K562 (cell line): ENCODE measurements at places on chromosomes 12 and 14. TPM values are rescaled to one million over a fixed set of nuclear protein-coding genes. Genes with fewer than 3 reads are reported as not detected.

GRCh38 chr12:116943419-116944372 lies 32.9 kb downstream of the FBXW8 start:
- H3K27me3 ChIP-seq = no peaks in the 10 kb centered on the region
- H3K36me3 ChIP-seq = peaks cover 14% of the 10 kb centered on the region; the same call in 2 of the 3 replicates
- 0 out of 3 replicates have a peak, but pooled peaks cover 3% of the 10 kb centered on the region for H3K4me1 ChIP-seq
- no peak overlapping the region for H3K4me3 ChIP-seq
- DNase-seq = no peak
- H3K27ac ChIP-seq = no peak overlapping the region

- no peaks in the 10 kb centered on the region; the same call in 2 of the 3 replicates for H3K27me3 ChIP-seq
- H3K27ac ChIP-seq = no peak overlapping the region
- H3K36me3 ChIP-seq = peaks cover 27% of the 10 kb centered on the region; the same call in 2 of the 3 replicates
- peak; percentile 3 for DNase-seq
- H3K4me1 ChIP-seq = peaks cover 7% of the 10 kb centered on the region; the same call in 2 of the 3 replicates
Measured at GRCh38 chr12:6773590-6774351, 1.5 kb downstream of the LAG3 start.

The TMTC2 gene
- 0.55 and 0.58 TPM in 2 replicates for total RNA-seq

The ACSS3 gene
- 0.36 and 0.40 TPM in 2 replicates for total RNA-seq

The C12orf50 gene
- not detected in 2 replicates for total RNA-seq

- H3K27ac ChIP-seq = peak overlapping the region; percentile 94
- H3K4me3 ChIP-seq = peak overlapping the region; percentile 78
- H3K4me1 ChIP-seq = peaks cover 14% of the 10 kb centered on the region; the same call in 2 of the 3 replicates
- DNase-seq = peak; percentile 42
- peaks cover 48% of the 10 kb centered on the region for H3K36me3 ChIP-seq
Measured at GRCh38 chr14:23033251-23033727, 1.4 kb downstream of the PSMB5 start.

The MIA2 gene
- total RNA-seq = 10.4 and 12.8 TPM in 2 replicates

DNA sequence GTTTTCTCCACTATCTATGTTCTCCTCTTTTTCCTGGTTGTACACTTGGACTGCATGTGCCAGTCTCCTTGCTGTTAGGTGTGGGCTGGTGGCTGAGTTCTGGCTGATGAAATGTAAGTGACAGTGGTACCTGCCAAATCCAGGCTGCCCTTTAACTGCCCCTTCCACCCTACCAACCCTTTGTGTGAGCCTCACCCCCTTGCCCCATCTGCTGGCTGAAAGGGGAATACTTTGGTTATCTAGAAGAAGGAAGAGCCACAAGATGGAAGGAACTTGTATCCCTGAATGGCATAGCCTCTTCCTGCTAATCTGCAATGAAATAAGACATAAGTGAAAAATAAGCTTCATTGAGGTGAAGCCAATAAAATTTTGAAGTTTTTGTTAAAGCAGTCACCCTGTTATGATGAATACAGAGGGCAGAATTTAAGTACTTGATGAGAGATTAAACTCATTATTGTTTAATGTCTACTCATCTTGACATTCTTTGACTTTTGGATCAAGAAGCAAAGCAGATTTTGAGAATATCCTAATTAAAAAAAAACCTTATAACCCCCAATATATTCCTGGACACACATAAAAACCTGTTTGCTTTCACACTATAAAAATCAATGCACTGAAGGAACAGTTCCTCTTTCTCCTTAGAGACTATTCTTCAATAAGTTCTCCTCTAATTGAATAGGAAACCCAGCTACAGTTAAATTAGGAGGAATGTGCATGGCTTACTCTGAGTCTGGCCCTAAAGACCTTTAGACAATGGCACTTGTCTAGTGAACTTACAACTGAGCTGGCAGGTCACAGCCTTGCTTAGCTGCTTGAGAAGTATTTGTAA lies 262.6 kb upstream of the BTG1 start:
- no peak overlapping the region for H3K4me3 ChIP-seq
- H3K27me3 ChIP-seq = no peaks in the 10 kb centered on the region
- H3K4me1 ChIP-seq = peaks cover 20% of the 10 kb centered on the region; the same call in 2 of the 3 replicates
- H3K27ac ChIP-seq = no peak overlapping the region
- no peaks in the 10 kb centered on the region for H3K36me3 ChIP-seq
- DNase-seq = peak; percentile 70

GRCh38 chr14:22333422-22334274 lies 255.4 kb downstream of the DAD1 start:
- H3K27me3 ChIP-seq = no peaks in the 10 kb centered on the region
- no peaks in the 10 kb centered on the region; the same call in 1 of the 2 replicates for H3K4me1 ChIP-seq
- H3K27ac ChIP-seq = peak overlapping the region; percentile 65; the same call in 1 of the 3 replicates
- H3K36me3 ChIP-seq = no peaks in the 10 kb centered on the region

- peaks cover 3% of the 10 kb centered on the region; the same call in 2 of the 3 replicates for H3K4me1 ChIP-seq
- H3K27me3 ChIP-seq = no peaks in the 10 kb centered on the region
- H3K4me3 ChIP-seq = no peak overlapping the region
- 0 out of 3 replicates have a peak, but pooled peaks cover 3% of the 10 kb centered on the region for H3K36me3 ChIP-seq
- H3K27ac ChIP-seq = no peak overlapping the region
Measured at GRCh38 chr12:42094277-42094676, 50.4 kb downstream of the GXYLT1 start.
